ENCODE measurements at places on chromosomes 1 and 21. TPM values are rescaled to one million over a fixed set of nuclear protein-coding genes. Genes with fewer than 3 reads are reported as not detected.

MPL gene
- not detected for total RNA-seq

CD247 gene
- total RNA-seq, result 0.09 TPM

REN gene
- not detected for total RNA-seq

PROK1 gene
- not detected for total RNA-seq

NBL1 gene
- total RNA-seq, result 156 TPM

Data from dermis blood vessel endothelial cell (primary cell).